ENCODE measurements at places on chromosomes 4 and X.

DNA sequence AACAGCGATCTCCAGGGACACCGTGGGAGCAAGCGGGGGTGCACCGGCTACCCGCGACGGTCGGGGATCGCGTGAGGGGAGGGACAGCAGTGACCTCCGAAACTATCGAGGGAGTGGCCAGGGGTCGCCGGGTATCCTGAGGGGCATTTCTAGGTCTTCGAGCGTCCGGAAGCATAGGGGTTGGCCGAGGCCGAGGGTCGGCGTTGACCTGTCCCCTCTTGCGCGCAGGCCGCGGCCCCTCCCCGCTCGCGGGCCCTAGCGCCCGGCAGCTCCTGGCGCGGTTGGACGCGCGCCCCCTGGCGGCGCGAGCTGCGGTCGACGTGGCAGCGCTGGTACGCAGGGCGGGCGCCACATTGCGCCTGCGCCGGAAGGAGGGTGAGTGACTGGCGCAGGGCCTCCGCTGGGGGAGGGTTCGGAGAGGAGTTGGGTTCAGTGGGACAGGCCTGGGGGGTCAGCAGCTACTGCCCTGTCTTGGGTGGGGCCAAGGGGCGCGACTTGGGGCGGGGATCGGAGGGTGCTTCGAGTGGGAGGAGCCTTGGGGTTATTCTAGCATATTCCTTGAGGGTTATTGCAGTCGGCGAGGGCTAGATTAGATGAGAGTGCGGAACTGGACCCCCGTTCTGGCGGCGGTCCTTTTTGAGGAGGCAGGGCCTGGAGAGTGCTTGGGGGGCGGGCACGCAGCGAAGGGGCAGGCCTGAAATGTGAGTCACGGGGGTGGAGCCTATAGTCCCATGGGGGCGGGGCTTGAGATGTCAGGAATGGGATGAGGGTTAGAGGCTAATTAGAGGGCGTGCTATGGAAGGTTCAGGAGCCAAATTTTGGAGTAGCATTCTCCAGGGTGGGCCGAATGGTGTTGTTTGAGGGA lies 1.2 kb downstream of the MAGIX start:
- DNase-seq: peak; percentile 82

GRCh38 chr4:22739968-22740367 lies 47.2 kb downstream of the GBA3 start:
- DNase-seq: no peak

GRCh38 chr4:5276475-5277075 lies 225.3 kb downstream of the STK32B start:
- DNase-seq: no peak

DNA sequence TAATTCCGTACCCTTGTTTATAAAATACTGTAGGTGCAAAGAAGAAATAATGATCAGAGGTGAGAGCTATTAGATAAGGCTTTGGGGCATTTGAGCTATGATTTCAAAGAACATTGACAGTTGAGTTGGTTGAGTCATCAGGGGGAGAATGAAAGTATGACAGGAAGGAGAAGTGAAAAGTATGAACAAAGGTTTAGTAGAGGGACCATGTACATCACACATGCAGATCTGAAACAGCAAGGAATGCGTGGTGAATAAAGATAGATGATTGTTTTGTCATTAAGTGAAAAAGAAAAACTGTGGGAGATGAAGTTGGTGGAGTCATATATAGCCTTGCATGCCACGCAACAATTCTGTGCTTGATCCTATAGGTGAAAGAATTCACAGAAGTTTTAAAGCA lies 163.1 kb downstream of the ARAP2 start:
- peak; percentile 72 for DNase-seq

DNA sequence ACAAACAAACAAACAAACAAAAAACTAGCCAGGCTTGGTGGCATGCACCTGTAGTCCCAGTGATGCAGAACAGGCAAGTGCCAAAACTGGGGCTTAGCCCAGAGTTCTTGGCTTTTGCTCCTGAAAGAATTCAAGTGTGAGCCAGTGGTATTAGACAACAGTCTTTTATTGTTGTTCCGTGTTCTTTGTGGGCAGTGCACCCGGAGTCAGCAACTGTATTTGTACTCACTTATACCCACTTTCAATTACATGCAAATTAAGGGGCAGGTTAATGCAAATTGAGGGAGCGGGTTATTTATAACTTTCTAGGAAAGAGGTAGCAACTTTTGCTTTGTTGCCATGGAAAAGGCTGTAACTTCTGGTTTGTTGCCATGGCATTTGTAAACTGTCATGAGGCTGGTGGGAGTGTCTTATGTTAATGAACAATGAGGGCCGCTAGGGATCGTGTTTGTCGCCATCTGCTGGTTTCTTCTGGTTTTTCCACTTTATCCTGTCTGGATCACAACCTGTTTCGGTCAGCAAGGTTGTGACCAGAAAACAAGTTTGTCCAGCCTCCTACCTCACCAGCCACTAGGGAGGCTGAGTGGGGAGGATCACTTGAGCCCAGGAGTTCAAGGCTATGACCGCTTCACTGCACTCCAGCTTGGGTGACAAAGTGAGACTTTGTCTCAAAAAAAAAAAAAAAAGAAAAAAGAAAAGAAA lies 88.8 kb upstream of the ESX1 start:
- DNase-seq: peak; percentile 59

GRCh38 chrX:2317527-2318055 lies 183.2 kb downstream of the DHRSX start:
- no peak for DNase-seq

GRCh38 chr4:58219179-58219578 lies 1109.0 kb upstream of the IGFBP7 start:
- DNase-seq: no peak

DNA sequence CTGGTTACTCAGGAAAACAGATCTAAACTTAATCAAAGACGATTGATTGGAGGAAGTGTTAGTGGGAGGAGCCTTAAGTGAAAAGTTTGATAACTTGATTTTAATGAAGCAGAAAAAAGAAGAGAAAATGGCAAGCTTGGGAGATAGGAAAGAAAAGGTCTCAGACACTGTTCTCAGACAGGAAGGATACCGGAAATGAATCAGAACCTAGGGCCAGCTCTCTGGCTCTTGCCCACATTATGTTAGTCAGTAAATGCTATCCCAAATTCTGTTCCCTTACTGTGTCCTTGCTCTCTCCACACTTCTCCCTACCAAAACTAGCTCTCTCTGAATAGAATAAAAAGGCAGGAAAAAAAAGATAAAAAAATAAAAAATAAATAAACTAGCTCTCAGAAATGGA lies 48.6 kb upstream of the TMEM164 start:
- DNase-seq: no peak

GRCh38 chrX:122517786-122518185 lies 666.3 kb upstream of the GRIA3 start:
- no peak for DNase-seq

- DNase-seq: no peak
These were observed 143.3 kb downstream of the CAMK2D start for GRCh38 chr4:113618205-113618604.

- DNase-seq: peak; percentile 27
These were observed 163.6 kb downstream of the ZNF674 start for GRCh38 chrX:46381630-46382029.

- DNase-seq: no peak
These were observed 45.9 kb downstream of the USP11 start for GRCh38 chrX:47278691-47279090.

DNA sequence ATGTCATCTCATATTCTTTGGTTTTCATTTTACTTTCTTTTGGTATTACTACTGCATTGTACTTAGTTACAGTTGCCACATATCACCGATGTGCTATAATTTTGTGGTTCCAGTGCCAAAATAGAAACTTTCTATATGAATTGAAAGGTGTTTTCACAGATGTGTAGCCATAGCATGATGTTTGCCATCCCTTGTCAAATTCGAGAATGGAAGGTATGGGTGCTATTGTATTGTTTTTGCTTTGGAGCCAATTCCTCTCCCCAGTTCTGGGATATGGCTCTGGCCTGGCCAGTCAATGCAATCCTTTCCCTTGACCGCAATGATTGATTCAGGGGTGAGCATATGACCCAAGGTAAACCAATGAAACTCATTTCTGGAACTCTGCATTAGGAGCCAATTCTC lies 86.2 kb upstream of the RPS6KA3 start:
- peak; percentile 62 for DNase-seq

GRCh38 chrX:17994429-17994828 lies 133.3 kb upstream of the RAI2 start:
- no peak for DNase-seq

DNA sequence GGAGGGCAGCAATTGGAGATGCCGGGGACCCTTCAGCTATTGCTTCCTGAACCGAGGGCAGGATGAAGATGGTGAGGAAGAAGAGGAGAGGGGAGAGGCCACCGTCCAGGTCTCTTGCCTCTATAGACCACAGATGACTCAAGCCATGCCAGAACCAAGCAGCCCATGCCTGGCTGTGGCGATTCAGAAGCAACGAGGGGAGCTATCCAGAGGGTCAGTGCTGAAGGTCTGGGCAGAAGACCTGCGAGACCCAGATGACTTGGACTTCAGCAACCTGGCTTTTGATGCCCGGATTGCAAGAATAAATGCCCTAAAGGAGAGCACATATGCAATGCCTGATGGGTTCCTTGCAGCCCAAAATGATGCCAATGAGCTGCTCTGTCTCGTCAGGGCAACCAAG lies 70.2 kb upstream of the PRPS2 start:
- DNase-seq: no peak

- DNase-seq: no peak
These were observed 62.9 kb upstream of the UGT8 start for GRCh38 chr4:114535725-114536124.

All from activated CD4-positive, alpha-beta T cell treated with anti-CD3 and anti-CD28 coated beads, Interleukin-2, amount 50 U/mL, for 16 hours (primary cell).